ENCODE measurements at places on chromosomes 5 and 9. TPM values are rescaled to one million over a fixed set of nuclear protein-coding genes. Genes with fewer than 3 reads are reported as not detected.

DNA sequence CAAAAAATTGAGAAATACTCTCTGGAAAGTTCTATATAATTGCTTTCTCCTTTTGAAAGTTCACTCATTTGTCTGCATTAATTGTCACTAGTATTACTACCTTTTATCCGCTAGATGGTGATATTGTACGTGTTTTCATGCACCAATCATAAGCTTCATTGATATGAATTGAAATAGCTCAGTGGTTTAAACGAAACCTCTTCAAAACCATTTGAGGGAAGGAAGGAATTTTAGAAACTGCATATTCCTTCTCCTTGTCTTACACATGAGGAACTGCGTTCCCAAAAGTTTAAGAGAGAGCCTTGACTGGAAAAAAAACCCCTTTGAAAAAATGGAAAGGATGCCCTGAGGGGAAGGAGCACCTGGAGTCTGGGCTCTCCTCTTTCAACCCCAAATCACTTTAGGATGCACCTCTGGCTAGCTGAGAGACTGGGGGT, 98.6 kb downstream of the YTHDC2 start:
- H3K4me1 ChIP-seq: no peaks in the 10 kb centered on the region
- H3K4me3 ChIP-seq: no peak overlapping the region
- no peak overlapping the region for H3K27ac ChIP-seq
- H3K27me3 ChIP-seq: peaks cover 13% of the 10 kb centered on the region

- no peak overlapping the region for H3K27ac ChIP-seq
- H3K27me3 ChIP-seq: peaks cover 9% of the 10 kb centered on the region
- H3K4me1 ChIP-seq: no peaks in the 10 kb centered on the region
- H3K4me3 ChIP-seq: no peak overlapping the region
These were observed 18.5 kb upstream of the LAMC3 start for GRCh38 chr9:130990306-130990977.

GRCh38 chr5:19855931-19856330, 132.1 kb downstream of the CDH18 start:
- H3K27ac ChIP-seq: no peak overlapping the region
- no peak overlapping the region for H3K4me3 ChIP-seq
- no peaks in the 10 kb centered on the region for H3K4me1 ChIP-seq

DNA sequence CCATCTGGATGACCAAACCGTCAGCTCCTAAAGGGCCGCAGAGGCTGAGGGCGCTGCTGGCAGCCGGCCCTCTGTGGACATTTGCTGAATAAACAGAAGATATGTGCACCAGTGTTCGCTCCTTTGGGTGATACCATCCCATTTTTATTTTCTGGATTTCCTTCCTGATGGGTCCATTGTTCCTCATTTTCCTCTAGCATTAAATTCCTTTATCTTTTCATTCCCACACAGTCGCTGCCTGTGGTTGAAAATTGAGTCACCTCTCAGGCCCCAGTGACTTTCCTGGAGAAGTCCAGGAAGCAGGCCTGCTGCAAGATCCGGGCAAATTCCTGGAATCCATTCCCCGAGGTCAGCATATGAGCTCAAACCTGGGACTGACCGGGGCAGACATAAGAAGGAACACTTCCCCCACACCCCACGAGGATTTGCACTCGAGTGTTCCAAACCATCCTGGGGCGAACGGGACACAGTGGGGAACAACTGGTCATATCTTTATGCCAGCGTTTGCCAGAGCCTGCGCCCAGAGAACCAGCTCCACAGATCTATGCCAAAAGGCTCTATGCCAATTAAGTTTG, 86.7 kb upstream of the PCA3 start:
- peak overlapping the region; percentile 70 for H3K27ac ChIP-seq
- no peaks in the 10 kb centered on the region for H3K36me3 ChIP-seq
- no peak overlapping the region for H3K4me3 ChIP-seq
- DNase-seq: no peak

- peak overlapping the region; percentile 3 for H3K27ac ChIP-seq
- no peaks in the 10 kb centered on the region for H3K27me3 ChIP-seq
- peak; percentile 46 for DNase-seq
- no peaks in the 10 kb centered on the region for H3K36me3 ChIP-seq
These were observed 55.2 kb upstream of the NEK6 start for GRCh38 chr9:124202447-124202971.

- H3K27me3 ChIP-seq: peaks cover 8% of the 10 kb centered on the region
- DNase-seq: no peak
- H3K27ac ChIP-seq: no peak overlapping the region
- peaks cover 4% of the 10 kb centered on the region for H3K4me1 ChIP-seq
- no peaks in the 10 kb centered on the region for H3K36me3 ChIP-seq
These were observed 307.5 kb upstream of the CLINT1 start for GRCh38 chr5:158166424-158166823.

Gene PALM2AKAP2
- not detected for polyA plus RNA-seq

Gene TSSK1B
- not detected for polyA plus RNA-seq

Gene IL4
- polyA plus RNA-seq: not detected

Gene SLC34A3
- polyA plus RNA-seq: not detected

Gene NIPSNAP3A
- 26.0 TPM for polyA plus RNA-seq
